ENCODE measurements at places on chromosomes 2 and 18. TPM values are rescaled to one million over a fixed set of nuclear protein-coding genes. Genes with fewer than 3 reads are reported as not detected.

DNA sequence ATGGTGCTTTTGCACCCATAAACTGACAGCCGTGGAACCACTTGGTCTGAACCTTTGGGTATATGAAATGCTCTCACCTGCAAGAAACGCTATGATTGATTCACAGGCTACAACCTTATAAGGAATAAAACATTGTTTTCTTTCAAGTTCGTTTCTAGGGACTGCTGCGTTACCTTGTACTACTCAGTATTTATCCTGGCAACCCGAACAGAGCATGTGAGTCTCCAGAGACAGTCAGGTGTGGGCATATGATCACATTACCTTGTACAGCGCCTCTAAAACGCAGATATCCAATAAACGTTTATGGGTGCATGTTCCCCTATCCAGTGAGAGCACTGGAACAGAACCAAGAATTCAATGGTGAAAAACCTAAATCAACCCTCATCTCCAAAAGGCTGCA, 1.7 kb downstream of the CCBE1 start:
- H3K4me1 ChIP-seq: peaks cover 67% of the 10 kb centered on the region
- no peaks in the 10 kb centered on the region for H3K27me3 ChIP-seq
- DNase-seq: no peak

DNA sequence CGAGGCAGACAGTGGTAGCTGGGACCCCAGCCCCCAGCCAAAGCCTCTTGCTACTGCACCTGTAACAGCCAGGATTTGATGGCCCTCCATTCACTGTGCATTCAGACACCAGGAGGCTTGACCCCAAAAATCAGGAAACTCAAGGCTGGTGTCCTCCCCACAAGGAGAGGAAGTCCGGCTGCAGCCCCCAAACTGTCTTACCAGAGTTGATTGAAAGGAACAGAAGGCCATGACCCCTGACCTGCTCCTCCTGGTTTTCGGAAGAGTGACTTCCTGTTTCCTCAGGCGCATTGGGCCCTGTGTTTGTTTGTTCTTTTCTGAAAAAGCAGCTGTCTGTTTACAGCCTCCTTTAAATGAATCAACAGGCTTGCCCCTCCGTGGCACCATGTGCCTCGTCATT, 111.6 kb downstream of the RNF144A start:
- H3K4me1 ChIP-seq: no peaks in the 10 kb centered on the region
- H3K27me3 ChIP-seq: no peaks in the 10 kb centered on the region
- no peak overlapping the region for H3K27ac ChIP-seq
- H3K36me3 ChIP-seq: peaks cover 10% of the 10 kb centered on the region
- no peak for DNase-seq

DNA sequence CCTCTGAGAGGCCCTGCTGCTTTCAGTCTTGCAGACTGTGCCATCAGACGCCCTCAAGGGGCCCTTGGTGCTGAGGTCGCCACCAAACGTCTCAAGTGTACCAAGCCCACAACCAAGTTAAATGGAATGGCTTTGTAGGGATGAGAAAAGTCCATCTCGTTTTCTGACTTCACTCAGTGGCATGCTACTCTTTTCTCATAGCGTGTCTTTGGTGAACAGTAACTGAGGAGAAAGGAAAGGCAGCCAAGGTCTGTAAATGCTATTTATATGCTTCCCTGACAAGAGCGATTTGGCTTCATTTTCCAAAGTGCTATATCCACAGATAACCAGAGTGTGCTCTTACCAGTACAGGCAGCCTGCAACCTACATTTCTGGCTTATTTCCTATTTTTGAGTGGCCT, 123.0 kb downstream of the MTX2 start:
- H3K27me3 ChIP-seq: peaks cover 9% of the 10 kb centered on the region
- H3K36me3 ChIP-seq: no peaks in the 10 kb centered on the region
- peak overlapping the region; percentile 40 for H3K27ac ChIP-seq
- peaks cover 44% of the 10 kb centered on the region for H3K4me1 ChIP-seq
- H3K4me3 ChIP-seq: no peak overlapping the region

DNA sequence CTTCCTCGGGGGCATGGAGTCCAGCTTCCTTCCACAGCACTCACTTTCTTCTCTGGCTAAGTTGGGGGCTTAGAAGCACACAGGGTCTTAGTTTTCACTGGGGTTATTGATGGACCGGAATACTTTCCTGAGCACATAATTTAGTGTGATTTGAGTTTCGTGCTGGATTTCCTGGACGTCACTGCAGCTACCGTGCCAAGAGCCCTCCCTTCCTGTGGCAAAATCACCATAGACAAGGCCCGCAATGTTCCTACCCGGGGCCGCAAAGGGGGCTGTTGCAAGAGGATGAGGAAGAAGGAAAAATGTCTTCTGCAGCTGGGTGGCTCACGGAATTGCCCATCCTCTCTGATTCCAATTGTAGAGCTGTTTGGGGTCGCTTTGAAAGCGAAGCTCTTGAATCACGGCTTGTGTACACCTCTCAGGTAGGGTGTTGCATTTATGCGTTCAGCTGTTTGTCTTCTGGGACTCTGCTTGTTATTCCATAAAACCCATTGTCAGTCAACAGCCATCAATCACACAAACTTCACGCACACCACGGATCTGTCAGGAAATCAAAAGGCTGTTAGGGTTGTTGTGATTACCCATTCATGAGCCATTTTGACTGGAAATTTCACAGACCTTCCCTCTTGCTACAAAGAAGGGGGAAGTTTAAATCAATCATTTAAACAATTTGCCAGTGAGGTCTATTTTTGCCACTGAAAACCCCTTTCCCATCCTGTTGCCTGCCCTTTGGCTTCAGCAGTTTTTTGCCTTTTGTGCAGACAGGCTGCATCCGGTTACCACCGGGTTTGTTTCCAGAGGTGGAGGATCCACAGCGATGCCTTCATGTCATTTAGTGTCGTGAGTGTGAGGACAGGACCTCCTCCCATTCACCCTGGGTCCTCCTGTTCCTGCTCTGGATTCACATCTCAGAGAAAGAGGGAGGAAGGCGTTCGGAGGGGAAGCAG, 36.0 kb downstream of the SMIM21 start:
- H3K27me3 ChIP-seq: peaks cover 16% of the 10 kb centered on the region
- H3K4me3 ChIP-seq: no peak overlapping the region
- no peaks in the 10 kb centered on the region for H3K36me3 ChIP-seq
- H3K4me1 ChIP-seq: no peaks in the 10 kb centered on the region
- no peak overlapping the region for H3K27ac ChIP-seq

KCNJ3 gene
- not detected for total RNA-seq

CKAP2L gene
- total RNA-seq: 6.3 TPM
